ENCODE measurements at places on chromosomes 11 and 22.
A peak's percentile ranks its signal among the peaks of the same experiment; 100 is the strongest.

GRCh38 chr11:68632802-68633201 lies 51.5 kb upstream of the GAL start:
- peak; percentile 82 for DNase-seq

- DNase-seq, result no peak
These were observed 128.3 kb downstream of the TEAD1 start for GRCh38 chr11:12802418-12803085.

- DNase-seq, result no peak
These were observed 65.8 kb downstream of the MYH9 start for GRCh38 chr22:36321797-36322601.

GRCh38 chr11:19987331-19987801 lies 172.9 kb downstream of the DBX1 start:
- no peak for DNase-seq

GRCh38 chr11:4039011-4039410 lies 55.6 kb upstream of the RRM1 start:
- no peak for DNase-seq

GRCh38 chr11:70786021-70786665 lies 387.8 kb downstream of the CTTN start:
- no peak for DNase-seq

GRCh38 chr22:46646531-46647215 lies 26.5 kb downstream of the GRAMD4 start:
- no peak for DNase-seq

DNA sequence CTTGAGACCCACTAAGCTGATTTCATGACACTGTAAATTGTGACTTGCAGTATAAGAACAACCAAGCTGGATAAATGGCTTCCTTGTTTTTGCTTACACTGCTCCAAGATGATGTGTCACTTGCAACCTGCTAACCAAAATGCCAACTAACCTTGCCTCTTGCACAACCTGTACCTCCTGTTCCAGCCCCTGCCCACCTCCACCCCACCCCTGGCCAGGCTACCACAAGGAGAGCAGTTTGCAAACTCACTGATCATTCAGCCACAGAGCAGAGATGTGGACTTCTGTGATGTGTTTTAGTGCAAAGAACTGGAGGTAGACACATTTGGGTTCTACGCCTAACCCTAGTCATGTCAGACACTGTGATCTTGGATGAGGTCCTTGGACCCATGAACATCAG lies 4.3 kb upstream of the APOL6 start:
- DNase-seq, result no peak

DNA sequence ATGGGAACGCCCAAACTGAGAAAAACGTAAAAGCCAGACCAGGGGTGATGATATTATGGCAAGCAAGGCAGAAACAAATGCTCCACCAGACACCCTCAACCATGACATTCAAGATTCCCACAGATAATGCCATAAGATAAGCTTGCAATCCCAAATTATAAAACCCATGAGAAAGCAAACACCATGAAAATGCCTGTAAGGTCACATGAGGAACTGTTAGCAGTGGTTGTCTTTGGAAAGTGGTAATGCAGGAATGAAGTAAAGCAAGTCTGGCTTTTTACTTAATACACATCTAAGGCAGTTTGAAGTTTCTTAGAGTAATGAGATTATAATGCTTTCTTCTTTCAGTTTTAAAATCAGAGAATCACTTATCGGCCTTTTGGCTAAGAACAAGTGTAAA lies 111.0 kb downstream of the MN1 start:
- no peak for DNase-seq

GRCh38 chr22:37918580-37919270 lies 12.6 kb downstream of the MICALL1 start:
- DNase-seq, result no peak

DNA sequence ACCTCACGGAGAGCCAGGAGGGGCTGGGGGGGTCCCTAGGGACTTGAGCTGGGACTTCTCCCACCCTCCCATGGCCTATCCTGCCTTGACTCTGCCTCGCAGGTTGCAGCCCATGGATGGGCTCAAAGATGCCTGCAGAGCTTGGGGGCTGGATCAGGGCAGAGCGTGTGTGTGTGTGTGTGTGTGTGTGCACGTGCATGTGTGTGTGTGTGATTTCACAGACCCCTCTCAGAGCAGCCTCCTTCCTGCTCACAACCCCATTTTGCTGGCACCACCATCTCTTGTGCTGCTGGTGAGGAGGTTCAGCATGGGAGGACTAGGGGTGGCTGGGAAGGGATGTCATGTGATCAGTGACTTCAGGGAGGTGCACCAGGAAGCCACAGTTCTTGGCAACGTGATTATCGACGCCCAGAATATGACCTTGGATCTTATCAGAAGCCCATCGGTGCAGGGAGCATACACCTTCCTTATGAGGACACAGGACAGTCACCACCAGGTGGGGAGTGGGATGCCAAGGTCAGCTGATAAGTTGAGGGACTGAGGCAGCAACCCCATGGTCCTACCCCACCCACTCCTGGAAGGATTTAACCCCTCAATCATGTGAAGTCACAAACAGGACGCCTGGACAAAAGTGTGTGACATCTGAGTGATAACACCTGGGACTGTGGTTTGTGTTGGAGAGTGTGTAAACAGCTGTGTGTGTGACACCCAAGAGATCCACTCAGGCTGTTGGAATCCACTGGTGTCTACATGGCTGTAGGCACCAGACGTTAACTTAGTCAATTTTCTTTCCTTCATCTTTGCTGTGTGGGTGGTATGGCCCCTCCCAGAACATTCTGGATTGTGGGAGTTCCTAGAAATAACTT lies 1.8 kb upstream of the NAALADL1 start:
- DNase-seq, result no peak

DNA sequence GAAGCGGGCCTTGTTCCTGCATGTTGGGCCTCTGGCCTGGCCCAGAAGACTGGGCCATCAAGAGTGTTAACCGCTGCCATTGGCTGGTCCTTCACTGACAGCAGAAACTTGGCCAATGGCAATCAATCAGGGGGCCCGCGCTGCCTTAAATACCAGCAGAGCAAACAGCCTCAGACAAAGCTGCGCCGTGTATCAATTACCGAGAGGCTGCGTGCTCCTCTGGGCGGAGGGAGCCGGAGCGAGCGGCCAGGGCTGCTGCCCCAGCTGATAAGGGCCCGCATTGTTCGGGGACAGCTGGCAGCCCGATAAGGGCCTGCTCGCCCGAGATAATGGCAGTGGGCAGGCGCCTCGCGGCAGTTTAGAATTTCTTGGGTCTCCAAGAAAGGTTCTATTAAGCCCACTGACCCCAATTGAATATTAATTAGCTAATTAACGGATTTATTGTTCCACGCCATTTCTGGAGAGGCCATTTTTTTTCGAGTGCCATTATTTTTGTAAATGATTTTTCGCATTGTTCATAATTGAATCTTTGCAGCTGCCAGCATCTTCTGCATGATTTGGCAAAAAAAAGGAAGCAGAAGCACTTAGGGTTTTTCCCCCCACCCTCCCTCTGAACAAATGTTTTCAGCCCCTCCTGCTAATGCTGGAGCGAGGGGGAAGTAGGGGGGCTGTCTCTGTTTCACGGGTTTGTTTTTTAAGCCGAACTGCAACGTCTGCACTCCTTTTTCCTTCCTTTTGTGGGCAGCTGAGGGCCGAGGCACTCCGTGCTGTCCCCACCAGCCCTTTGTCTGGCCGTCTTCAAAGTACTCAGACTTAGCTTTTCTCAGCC lies 37.6 kb upstream of the RIC3 start:
- DNase-seq, result peak; percentile 87

- no peak for DNase-seq
These were observed 35.9 kb downstream of the CTSC start for GRCh38 chr11:88301488-88302140.

DNA sequence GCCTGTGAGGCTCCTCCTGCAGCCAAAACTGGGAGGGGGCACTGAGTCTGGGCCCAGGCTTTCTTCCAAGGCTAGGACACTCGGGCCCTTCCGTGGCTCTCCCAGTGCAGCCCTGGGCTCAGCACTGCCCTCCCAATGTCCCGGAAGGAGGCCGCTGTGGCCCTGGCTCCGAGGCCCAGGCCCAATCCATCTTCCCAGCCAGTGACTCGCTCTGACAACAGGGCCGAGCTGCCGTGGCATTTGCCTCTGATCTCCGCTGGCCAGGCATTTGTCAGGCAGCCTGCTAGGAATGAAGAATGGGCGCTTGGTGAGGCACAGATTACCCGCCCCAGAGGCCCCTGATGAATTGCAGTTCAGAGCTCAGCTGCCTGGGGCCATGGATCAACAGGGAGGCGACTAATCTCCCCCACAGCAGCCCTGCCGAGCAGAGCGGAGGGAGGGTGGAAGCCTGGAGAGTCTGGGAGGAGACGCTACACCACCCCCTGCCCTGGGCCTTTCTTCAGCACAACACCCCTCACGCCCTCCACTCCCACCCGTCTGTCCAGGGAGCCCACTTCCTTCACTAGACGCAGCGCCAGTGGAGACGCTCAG lies 8.3 kb downstream of the FXYD2 start:
- no peak for DNase-seq

- DNase-seq, result peak; percentile 77
These were observed 108.2 kb downstream of the SLC36A4 start for GRCh38 chr11:93089474-93090102.

DNA sequence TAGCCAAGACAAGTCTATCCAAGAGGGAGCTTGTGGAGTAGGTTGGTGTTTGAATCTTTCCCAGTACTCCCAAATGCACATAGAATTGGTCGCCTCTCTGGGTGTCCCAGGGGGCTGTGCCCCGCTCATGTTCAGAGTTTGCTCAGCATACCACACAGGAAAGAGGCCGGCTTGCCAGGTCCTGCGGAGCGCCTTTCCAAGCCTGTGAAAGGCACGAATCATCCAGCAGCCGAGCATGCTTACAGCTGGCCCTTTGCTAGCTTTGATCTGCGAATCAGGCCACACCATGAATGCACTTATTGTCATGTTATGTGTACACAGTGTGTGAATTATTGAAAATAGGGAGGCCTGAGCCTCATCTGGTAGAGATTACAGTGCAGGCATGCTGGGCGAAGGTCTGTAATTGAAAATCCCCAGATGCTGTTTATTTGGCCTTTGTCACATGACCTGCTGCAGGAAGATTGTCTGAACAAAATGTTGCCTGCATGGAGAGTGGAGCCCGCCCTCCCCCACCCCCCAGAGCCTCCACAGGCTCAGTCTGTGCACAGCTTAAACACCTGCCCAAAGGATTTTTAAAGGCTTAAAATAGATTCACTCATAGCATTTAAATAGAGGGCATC lies 163.3 kb upstream of the RASSF10 start:
- no peak for DNase-seq

- no peak for DNase-seq
These were observed 48.6 kb downstream of the GAB4 start for GRCh38 chr22:16959345-16959930.

Data from Kasumi-1 (cell line).